Foreskin keratinocyte (primary cell): ENCODE measurements at places on chromosomes 16 and 17. TPM values are rescaled to one million over a fixed set of nuclear protein-coding genes. Genes with fewer than 3 reads are reported as not detected.

GPR179 gene
- total RNA-seq, result not detected in 2 replicates

CCL16 gene
- not detected in 2 replicates for total RNA-seq

HSF5 gene
- total RNA-seq, result not detected in 2 replicates

ITGB4 gene
- total RNA-seq, result 956 and 1,415 TPM in 2 replicates

DNAAF8 gene
- total RNA-seq, result 0.18 and 0.31 TPM in 2 replicates

TOP2A gene
- total RNA-seq, result 111 and 148 TPM in 2 replicates

MYH13 gene
- total RNA-seq, result not detected in 2 replicates
